Activated naive CD4-positive, alpha-beta T cell treated with anti-CD3 and anti-CD28 coated beads for 36 hours (primary cell): ENCODE measurements at places on chromosomes 4 and X. TPM values are rescaled to one million over a fixed set of nuclear protein-coding genes. Genes with fewer than 3 reads are reported as not detected.

- no peak for DNase-seq
These were observed 38.8 kb upstream of the UGDH start for GRCh38 chr4:39565878-39566600.

DNA sequence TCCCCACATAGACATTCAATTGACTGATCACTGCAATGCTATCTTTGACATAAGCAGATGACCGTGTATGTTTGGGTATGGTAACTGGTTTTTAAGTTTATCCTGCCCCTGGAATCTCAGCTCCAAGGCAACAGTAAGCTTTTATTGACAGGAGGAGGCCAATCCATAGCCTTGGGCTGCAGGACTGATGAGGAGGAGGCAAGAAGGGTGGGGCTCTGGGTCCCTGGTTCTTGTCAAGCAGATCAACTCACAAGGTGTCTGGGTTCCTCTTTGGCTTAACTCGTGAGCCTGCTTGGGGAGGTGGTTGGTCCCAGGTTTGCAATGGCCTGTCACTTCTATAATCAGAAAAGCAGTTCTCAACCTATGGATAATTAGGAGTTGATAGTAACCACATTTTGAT lies 113.2 kb upstream of the STX18 start:
- DNase-seq, result no peak

- no peak for DNase-seq
These were observed 118.7 kb downstream of the SMARCA1 start for GRCh38 chrX:129404670-129405008.

DNA sequence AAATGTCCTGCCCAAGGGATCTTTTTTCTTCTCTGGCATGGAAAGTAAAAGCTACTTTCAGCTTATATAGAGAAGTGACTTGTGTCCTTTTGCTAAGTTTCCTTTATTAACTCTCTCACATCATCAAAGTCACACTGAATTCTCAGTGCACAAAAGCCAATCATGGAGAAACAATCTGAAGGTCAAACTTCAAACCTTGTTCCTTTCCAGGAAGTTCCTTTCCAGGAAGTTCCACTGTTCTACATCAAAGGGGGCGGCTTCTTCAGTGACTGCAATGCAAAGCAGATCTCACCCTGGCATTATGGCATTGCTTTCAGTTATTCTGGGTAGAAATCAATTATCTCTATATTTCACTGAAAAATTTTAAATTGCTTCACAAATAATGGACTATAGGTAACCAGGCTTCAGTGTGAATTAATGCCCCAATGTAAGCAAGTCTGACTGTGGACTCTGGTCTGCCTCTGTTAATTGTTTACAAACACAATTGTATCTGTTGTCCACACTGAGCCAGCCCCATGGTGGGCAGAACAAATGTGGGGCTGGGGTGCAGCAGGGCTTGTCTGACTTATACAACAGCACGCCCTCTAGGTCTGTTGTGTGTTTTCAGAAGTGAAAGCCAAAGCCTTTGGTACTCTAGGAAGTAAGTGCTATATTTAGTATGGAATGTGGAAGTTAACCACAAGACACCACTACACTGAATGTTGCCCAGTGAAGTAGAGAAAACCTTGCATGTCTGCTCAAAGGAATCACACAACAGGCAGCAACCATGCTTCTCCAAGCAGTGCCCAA lies 98.8 kb downstream of the CDS1 start:
- no peak for DNase-seq

The GPM6B gene
- total RNA-seq, result not detected
